ENCODE measurements at places on chromosomes 7 and 10.

- no peak for DNase-seq
These were observed 55.4 kb upstream of the TRIM8 start for GRCh38 chr10:102588875-102589274.

- no peak for DNase-seq
These were observed 31.1 kb downstream of the TBATA start for GRCh38 chr10:70753841-70754621.

GRCh38 chr7:39095875-39096619, 118.3 kb downstream of the POU6F2 start:
- DNase-seq, result no peak

- DNase-seq, result no peak
These were observed 27.2 kb upstream of the WNT16 start for GRCh38 chr7:121301446-121302213.

DNA sequence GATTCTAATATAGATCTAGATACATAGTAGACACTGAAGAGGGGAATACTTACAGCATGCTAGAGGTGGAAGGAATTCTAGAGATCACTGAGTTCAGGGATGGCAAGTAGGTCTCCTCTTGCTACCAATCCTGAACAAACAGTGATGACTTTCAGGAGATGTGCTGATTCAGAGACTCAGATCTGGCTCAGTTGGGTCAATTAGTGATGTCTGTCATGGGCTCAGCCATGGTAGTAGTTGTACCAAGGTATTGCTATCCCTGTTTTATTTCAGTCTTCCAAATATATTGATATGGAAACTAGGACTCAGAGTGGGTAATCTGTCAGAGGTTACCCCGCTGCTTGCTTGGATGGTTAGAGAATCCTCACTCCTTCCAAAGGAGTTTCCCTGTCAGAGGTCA, 38.5 kb downstream of the UNC5B start:
- DNase-seq, result no peak

DNA sequence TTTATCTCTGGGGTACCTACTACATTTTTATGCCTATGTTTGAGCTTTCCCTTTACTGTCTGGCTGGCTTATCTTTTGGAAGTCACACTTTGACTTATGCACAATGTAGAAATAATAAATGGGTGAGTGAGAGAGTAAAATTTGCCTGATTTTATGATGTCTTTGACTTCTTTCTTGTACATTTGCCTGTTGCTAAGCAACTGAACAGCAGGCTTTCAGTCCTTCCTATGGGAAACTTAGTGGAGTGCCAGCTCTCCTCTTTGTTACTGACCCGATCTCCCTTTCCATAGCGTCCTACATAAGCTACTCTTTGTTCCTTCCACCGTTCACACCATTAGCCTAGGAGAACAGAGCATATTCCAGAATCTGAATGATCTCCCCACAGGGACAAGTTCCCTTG, 4.2 kb downstream of the TAS2R60 start:
- DNase-seq, result no peak

DNA sequence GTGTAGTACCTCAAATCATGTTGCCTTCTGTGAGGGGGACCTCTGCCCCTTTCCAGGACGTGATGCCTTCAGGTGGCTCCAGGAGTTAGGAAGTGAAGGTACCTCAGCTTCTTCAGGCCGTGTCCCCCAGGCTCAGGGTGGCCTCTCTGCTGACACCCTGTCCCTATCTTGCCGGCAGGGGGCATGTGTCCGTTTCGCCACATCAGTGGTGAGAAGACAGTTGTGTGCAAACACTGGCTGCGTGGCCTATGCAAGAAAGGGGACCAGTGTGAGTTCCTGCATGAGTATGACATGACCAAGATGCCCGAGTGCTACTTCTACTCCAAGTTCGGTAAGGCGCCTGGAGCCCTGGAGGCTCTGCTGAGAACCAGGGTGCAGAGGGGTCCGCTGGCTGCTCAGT, 9.2 kb downstream of the CPSF4 start:
- no peak for DNase-seq

DNA sequence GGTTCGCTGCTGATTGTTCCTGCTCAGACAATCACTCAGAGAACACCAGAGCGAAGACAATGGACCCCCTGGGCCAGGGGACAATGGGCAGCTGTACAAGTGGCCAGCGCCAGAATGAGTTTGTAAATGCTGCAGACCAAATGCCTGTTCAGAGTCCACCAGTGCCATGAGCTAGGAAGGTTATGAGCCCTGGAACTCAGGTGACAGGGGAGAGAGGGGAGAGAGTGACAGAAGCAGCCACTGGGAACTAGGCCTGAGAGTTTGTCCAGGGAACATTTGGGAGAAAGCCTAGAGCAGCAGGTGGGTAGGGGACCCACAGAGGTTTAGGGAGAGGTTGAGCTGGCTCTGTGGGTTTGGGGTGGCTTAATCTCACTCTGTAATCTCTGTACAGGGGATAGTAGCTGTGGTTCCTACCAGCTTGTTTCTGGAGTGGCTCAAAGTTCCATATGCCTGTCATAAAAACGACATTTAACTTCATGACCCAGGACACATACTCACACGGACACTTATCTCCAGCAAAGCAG, 60.4 kb downstream of the C10orf105 start:
- DNase-seq, result no peak

GRCh38 chr7:130831817-130832481, 97.9 kb upstream of the KLF14 start:
- peak; percentile 6 for DNase-seq

GRCh38 chr7:34373940-34374339, 284.1 kb upstream of the NPSR1 start:
- no peak for DNase-seq

GRCh38 chr10:77940627-77941026, 14.1 kb upstream of the DLG5 start:
- no peak for DNase-seq

DNA sequence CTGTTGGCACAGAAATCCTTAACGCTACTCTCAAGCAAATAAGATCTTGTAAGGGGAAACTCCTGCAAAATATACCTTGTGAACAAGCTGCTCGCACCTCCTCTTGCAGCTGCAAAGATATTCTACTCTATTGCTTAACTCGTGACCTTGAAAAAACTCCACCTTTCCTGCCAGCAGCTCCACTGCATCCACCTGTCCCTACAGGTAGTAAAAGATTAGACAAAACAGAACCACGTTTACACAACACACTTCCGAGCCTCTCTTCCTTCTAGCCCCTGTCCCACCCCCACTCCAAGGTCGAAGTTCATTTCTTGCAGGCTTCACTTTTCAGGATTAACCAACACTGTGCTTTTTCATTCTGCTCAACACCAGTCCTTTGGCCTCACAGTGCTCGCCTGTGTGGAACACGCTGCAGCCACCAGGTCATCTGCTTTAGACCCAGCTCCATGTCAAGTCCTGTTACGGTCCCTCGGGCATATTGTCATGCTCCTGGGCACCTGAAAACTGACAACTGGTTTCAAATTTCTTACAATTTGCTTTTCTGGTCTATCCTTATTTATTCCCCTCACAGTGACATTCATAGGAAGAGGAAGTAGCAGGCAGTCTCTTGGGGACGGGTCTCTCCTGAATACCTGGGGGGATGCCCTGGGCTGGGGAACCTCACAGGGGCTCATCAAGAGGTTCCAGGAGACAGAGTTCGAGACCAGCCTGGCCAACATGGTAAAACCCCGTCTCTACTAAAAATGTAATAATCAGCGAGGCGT, 165.8 kb upstream of the KLF14 start:
- no peak for DNase-seq

- DNase-seq, result no peak
These were observed 76.0 kb downstream of the GPR141 start for GRCh38 chr7:37759526-37759925.

DNA sequence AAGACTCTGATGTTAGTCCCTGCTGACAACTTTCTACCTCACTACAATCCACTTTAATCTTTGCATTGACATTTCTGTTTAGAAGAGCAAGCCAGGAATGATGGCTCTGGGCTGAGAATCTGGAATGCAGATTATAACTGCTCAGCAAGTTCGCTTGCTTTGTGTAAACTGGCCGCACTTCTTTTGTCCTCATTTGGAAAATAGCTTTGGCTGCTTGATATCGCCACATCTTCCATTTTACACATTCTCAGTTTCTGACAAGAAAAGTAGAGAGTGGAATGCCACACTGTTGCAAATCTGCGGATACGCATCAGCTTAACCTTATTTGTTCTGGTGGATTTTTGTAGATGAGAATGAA, 429.8 kb downstream of the KCNMA1 start:
- DNase-seq, result no peak

- peak; percentile 66 for DNase-seq
These were observed 23.8 kb upstream of the GLCCI1 start for GRCh38 chr7:7944619-7945282.

DNA sequence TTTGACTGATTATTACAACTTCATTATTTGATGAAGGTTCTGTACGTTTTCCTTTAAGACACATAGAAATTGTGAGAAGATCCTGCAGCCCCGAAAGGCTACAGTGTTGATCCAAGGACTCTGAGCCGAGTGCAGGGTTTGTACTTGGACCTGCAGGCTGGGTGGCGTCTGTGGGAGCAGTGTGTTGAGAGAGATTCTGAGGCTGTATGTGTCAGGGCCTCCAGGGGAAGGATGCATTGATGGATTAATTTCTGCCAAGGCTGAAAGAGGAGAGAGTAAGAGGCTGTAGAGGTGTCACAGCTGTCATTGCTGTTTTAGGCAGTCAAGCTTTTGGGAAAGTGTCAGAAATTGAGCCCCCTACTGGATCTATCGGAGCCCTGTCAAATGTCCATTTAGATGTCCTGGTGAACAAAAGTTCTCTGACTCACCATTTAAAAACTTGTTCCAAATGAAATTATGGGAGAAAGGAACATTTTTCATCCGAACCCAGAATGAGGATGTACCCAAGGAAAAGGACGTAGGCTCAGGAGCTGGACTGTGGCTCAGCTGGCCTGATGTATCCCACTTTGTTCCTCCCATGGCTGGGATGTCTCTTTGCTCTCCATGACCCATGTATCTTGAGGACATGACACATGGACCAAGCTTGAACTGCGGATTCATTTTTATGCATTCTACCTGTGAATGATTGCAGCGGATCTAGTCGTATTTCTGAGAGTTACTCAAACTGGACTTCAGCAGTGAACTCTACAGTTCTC, 102.2 kb downstream of the TCF7L2 start:
- DNase-seq, result no peak

DNA sequence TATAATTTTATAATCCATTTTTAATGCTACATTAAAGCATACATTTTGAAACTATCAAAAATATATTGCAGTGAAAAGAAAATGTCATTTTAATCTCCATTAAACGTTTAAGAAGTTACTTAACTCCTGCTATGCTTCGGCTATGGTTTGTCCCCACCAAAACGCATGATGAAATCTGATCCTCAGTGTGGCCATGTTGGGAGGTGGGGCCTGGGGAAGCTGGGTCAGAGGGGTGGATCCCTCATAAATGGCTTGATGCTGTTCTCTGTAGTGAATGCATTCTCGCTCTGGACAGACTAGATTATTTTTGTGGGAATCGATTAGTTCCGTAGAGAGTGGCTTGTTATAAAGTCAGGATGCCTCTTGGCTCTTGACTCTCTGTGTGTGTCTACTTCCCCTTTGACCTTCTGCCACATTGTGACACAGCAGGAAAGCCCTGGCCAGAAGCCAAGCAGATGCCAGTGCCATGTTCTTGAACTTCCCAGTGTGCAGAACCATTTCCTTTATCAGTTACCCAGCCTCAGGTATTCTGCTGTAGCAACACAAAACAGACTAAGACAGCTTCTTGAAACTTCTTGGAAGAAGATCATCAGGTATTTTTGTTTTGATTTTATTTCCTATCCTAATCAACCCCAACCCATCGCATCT, 77.8 kb downstream of the TCERG1L start:
- no peak for DNase-seq

GRCh38 chr10:15440204-15440711, 69.2 kb upstream of the FAM171A1 start:
- DNase-seq, result no peak

DNA sequence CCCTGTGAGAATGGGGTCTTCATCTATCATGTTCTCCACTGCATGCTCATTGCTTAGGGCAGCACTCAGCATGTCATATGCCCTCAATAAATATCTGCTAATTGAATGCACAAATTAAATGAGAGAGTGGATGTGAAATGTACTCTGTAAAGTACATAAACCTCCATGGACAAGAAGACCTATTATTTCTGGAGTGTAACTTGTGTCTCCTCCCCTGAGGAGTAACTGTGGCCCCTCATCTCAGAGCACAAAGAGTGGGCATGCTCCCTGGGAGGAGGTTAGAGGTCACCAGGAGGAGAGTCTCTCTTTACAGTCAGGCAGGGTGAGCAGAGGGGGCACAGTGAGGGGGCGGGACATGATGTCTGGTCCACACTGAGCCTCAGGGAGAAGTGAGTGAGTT, 313.6 kb upstream of the PODXL start:
- DNase-seq, result no peak

DNA sequence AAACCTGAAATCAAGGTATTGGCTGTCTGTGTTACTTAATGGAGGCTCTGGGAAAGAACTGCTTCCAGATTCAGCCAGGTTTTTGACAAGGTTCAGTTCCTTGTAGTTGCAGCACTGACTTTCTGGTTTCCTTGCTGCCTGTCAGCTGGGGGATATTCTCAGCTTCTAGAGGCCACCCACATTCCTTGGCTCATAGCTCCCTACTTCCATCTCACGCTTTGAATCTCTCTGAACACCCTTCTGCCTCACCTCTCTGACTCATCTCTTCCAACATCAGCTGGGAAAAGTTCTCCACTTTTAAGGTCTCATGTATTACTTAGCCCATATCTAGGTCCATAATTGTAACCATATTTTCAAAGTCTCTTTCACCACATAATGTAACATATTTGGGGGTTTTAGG, 22.9 kb upstream of the GPR22 start:
- DNase-seq, result no peak

- DNase-seq, result no peak
These were observed 32.3 kb upstream of the OSBPL3 start for GRCh38 chr7:25012254-25012653.

DNA sequence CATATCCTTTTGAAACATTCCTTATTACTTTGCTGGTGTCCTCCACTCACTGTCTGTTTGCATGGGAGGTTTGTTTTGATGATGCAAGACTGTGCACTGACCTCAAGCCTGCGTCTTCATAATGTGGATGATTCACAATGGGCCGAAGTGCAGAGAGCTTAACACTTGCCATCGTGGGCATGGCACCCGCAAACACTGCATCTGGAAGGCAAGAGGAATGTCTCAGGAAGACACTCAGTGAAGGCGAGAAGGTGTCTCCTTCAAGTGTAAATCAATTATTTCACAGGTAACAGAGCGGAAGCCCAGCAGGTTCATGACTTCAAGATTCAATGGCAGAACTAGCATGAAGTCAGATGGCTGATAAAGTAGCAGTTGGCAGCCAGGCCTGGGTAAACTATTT, 98.1 kb downstream of the DPY19L1 start:
- DNase-seq, result no peak

DNA sequence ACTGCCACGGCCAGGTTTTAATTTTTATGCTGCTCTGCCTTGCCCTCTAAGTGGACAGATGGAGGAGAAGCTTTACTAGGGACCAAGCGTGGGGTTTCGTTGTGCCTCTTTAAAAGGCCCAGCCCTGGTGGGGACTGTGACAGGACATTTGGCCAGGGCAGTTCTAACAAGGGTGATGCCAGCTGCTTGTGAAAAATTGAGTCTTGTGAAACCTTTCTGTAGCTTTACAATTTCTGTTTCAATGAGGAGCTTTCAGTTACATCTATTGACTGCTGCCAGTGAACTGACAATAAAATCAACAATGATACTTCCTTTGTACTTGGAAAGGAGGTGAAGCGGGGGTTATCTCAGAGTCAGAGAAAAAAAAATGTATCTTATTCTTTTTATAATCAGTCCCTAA, 233.1 kb upstream of the CSTF2T start:
- DNase-seq, result no peak

- DNase-seq, result no peak
These were observed 249.5 kb downstream of the RPS24 start for GRCh38 chr10:78283069-78283682.

- DNase-seq, result no peak
These were observed 6.0 kb upstream of the CUEDC2 start for GRCh38 chr10:102438374-102438773.

GRCh38 chr7:55964261-55965099, at the start of gene NIPSNAP2:
TSS of gene NIPSNAP2 (plus strand) at chr7:55964585. CDS start at chr7:55964610, 25 bp downstream.
- DNase-seq, result peak; percentile 65
